ENCODE measurements at places on chromosomes 16 and 17.

GRCh38 chr16:68717684-68718083 lies 19.4 kb upstream of the CDH1 start:
- DNase-seq = no peak

GRCh38 chr17:56038131-56038530 lies 115.1 kb upstream of the ANKFN1 start:
- DNase-seq = no peak

DNA sequence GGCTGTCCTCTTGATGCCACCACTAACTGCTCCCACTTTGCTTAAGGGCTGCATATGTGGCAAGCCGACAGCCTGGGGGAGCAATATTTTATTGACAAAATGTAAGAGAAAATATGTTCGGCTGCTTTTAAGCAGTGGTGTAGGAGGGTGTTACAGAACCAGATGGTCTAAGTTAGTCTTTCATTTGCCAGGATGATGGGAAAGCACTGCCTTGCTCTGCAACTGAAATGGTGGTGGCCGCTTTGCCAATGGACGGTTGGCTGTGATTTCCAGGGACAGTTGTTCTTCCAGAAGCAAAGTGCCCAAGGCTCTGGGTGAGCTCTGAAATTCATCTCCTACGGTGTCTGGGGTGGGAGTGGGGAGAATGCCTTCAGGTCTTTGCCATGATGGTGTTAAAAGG lies 469.3 kb downstream of the TOX3 start:
- no peak for DNase-seq

- no peak for DNase-seq
These were observed 3.2 kb downstream of the SPG7 start for GRCh38 chr16:89511374-89511773.

DNA sequence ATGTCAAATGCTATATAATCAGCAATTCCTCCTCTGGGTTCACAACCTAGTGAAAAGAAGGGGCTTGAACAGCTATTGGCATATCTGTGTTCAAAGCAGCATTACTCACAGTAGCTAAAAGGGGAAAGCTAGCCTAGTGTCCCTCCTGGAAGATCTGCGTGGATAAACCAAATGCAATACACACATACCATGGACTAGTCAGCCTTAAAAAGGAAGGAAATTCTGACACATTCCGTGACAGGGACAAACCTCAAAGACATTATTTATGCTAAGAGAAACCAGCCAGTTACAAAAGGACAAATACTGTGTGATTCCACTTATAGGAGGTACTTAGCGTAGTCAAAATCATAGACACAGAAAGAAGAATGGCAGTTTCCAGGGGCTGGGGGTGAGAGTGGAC lies 90.1 kb downstream of the XYLT1 start:
- DNase-seq = peak; percentile 38

All from hematopoietic multipotent progenitor cell treated with erythropoietin and hydrocortisone succinate and interleukin-3 and kit ligand, for 6 days (in vitro differentiated cells).